ENCODE measurements at places on chromosomes 6 and 20.

DNA sequence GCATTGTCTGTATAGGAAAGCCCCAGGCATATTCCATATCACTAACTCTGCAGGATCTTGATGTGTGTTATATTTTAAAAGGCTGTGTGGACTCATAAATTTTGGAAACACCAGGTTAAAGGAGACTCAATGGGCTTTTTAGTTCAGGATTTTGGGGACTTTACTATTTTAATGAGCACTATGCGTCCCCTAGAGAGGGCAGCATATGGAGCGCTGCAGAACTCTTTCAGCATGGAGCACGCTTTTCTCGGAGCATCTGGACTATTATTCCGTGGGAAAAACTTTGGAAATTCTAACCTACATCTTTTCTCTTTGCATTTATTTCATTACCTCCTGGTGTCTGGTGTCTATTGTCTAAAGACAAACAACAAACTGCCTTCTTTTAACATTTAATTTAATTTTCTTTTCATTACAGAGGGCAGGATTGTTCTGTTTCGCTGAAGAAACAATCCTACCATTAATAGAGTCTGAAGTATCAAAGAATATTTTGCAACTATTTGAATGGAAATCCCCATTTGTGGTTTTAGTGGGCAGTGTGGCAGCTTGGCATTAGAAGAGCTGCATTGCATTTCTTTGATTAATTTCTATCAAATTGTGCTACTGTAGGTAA lies 399.9 kb upstream of the HSF2 start:
- no peak for ATAC-seq

GRCh38 chr6:21664314-21665109 lies 71.0 kb downstream of the SOX4 start:
- no peak for ATAC-seq

DNA sequence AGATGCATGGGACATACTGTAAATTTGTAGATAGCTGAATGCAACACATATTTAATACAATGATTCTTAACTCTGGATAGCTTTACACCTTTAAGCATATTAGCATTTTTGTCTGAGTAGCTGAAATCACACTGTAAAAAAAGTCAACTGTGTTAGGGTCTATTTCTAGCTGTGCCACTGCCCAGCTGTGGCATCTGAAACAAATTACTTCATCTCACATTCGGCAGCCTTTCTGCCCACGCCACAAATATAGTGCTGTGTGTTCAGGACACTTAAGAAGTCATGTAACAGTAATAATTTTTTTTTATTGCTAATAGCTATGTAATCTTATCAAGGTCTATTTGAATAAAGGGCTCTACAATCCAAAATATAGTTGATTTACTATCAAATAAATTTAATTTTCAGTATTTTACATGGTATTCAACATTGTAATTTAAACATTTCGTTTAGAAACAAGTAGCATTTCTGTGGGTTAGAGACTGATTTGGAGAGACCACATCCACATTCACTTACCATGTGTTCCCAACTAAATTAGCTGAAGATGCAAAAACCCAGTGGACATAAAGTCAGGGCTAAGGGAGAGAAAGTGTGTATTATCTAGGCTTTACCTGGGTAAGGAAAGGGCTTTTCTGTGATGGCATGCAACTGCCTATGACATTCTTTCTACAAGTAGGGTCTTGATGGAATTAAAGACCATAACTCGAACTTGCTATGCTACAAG lies 276.7 kb downstream of the PLCB1 start:
- ATAC-seq, result no peak

DNA sequence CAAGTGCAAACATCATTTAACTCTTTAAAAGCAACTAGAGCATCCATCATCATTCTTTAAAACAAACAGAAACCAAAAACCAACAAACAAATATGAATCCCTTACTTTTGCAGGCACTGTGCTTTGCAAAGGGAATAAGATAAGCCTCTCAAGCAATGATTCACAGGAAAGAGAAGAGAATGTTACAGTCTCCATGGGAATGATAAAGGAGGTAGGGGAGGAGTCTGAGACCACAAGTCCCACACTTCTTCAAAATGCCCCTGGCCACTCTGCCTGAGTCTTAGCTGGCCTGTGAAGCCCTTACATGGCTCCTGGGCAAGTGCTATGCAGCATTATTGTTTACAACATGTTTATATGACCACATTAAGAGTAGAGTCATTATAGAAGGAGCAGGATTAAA lies 257.7 kb upstream of the MARCKS start:
- no peak for ATAC-seq

DNA sequence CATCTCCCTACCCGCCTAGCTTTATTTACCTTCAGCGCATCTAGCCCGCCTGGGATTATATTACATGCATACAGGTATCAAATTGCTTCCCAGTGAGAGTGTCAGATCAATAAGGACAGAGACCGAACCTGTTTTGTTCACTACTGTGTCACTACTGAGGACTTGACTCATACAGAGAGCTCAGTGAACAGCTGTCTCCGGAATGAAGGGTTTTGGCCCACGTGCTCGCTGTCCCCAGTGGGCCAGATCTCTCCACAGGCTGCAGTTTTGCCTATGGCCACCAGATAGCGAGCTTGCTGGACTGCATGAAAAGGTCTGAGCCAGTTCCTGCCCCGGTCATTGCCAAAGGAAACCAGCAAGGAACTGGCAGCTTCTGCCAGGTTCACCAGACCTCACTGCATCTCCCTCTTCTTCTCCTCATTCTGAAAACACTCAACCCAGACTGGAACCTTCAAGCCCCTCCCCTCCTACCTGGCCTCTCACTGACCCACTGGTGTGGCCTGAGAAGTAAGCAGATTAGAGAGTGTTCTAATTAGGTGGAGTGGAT lies 150.8 kb downstream of the ZMYND8 start:
- peak; percentile 93 for ATAC-seq

- no peak for ATAC-seq
Observed at GRCh38 chr6:142867355-142867801, 77.6 kb downstream of the HIVEP2 start.

GRCh38 chr20:33408716-33409654 lies 7.7 kb upstream of the CDK5RAP1 start:
- ATAC-seq, result no peak

GRCh38 chr6:151765444-151765886 lies 42.0 kb upstream of the ESR1 start:
- ATAC-seq, result peak; percentile 74

DNA sequence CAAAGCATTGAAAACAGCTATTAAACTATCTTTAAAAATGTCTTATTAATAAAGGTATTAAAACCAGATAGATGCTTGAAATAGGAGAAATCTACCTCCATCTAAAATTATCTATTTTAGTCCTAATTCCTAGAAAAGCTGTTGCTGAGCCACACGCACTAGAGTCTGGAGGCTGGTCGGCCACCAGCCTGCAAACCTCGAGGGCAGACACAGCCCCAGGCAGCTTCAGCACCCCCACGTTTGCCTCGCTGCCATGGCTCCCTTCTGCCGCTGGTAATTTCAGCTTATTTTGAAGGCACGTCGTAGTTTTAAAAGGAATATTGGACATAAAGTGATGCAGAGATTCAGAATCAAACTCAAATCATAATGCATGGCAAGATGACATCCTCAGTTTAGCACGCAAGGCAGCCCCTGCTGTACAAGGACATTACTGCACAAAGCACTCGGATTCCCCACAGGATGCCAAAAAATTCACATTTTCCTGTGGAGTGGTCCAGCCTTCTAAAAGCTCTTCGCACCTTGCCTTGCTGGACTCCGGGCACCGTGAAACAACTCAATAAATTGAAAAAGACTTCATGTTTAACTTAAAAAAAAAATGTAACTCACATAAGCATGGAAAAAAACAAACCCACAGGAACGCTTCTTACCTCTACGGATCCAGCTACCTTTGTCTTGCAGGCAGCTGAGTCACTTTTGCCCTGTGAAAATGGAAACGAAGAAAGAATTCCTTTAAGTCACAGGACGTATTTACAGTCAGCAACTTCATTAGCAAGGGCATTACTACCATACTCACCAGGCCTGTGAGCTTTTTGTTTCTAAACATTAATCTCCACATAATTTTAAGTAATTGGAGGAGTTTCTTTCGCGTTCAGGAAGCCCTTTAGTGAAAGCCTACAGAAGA lies 143.4 kb upstream of the RPS6KA2 start:
- ATAC-seq, result peak; percentile 36

DNA sequence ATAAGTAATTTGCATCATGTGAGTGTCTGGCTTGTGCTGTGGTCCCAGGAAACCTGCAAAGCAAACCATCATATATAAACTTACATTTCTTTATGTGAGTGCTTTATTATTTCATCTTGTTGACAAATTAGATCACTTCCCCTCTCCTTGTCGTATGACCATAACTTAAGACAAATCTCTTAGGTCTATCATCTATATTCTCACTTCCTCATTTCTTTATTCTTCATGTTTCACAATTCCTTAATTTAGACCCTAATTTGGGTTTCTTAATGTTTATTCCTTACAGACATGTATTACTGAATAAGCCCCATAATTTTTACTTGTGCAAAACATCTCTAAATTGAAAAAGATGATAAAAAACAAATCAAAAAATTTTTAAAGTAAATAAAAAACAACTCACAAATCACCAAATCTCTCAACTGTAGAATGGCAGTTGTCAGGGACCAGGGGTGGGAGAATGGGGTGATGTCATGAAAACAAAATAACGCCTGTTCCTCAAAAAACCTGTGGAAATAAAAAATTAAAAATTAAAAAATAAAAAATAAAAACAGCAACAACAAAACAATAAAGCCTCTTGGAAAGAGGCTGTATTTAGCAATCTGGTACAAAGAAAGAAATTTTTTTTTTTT lies 49.5 kb upstream of the FBXO30 start:
- no peak for ATAC-seq

- ATAC-seq, result no peak
Observed at GRCh38 chr20:58479726-58480440, 35.3 kb downstream of the APCDD1L start.

DNA sequence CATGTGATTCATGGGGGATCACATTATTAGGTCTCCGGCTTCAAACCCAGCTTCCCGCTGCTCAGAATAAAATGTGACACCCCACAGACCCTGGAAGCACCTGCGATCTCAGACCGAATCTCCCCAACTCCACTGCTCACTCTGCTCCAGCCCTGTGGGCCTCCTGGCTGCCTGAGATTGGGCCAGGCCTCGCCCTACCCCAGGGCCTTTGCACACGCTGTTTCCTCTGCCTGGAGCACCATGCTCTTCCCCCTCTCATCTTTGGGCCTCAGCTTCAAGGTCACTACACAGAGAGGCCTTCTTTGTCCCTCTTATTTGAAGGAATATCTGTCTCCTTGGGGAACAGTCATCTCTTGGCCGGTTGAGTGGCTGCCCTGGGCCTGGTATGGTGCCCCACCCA lies 48.8 kb downstream of the RBM38 start:
- ATAC-seq, result no peak

DNA sequence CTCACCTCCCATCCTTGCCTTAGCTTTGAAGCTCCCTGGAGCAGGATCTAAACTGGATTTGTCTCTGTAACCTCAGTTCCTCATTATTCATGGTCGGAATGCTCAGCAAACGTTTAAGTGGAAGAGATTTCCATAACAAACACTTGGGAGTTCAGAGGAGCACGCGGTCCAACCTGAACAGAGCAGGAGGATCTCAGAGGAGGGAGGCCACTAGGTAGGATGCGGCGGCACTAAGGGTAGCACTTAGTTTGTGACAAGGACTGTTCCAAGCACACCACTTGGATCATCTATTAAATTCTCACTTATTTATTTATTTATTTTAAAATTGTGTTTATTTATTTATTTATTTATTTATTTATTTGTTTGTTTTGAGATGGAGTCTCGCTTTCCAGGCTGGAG lies 13.3 kb upstream of the CCN5 start:
- ATAC-seq, result no peak

- no peak for ATAC-seq
Observed at GRCh38 chr6:39104528-39104927, 10.5 kb downstream of the SAYSD1 start.

DNA sequence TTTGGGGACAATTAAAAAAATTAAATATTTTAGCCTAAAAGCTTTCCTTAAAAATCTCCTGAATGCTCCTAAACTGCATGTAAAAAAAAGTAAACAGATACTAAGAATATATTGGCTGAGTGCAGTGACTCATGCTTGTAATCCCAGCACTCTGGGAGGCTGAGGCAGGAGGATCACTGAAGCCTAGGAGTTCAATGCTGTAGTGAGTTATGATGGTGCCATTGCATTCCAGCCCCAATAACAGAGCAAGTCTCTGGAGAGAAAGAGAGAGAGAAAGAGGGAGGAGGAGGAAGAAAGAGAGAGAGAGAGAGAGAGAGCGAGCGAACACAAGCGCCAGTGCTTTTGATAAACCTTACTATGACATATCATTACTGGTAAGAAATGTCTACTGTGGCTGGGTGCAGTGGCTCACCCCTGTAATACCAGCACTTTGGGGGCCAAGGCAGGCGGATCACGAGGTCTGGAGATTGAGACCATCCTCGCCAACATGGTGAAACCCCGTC lies 58.8 kb downstream of the FKBP5 start:
- ATAC-seq, result no peak

- no peak for ATAC-seq
Observed at GRCh38 chr6:10140824-10141223, 274.1 kb downstream of the TFAP2A start.

DNA sequence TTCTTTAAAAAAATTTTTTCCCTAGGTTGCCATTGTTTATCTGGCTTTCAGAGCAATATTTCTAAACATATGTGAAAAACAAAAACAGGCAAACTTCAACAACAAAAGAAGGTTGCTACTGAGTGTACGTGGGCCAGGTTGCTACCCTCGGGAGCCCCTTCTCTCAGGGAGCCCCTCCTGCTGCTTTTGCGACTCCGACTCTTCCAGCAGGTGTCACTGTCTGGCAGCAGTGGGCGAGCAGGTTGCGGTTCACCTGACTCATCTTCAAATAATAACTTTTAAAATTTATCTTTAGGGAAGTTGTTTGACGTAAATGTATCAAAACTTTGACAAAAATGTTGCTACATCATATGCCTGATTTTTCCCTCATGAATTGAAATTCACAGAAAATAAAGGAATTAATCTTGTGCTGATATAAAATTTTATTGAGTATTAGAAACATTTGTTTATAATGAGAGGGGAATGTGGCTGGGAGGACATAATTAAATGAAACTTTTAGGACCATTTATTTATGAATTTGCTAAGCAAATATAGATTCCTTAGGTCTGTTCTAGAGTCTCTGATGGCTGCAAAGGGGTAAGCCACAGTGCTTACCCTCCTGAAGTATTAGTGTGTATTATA lies 138.8 kb downstream of the HIVEP1 start:
- ATAC-seq, result peak; percentile 41

- ATAC-seq, result no peak
Observed at GRCh38 chr20:12511499-12511898, 497.3 kb upstream of the SPTLC3 start.

DNA sequence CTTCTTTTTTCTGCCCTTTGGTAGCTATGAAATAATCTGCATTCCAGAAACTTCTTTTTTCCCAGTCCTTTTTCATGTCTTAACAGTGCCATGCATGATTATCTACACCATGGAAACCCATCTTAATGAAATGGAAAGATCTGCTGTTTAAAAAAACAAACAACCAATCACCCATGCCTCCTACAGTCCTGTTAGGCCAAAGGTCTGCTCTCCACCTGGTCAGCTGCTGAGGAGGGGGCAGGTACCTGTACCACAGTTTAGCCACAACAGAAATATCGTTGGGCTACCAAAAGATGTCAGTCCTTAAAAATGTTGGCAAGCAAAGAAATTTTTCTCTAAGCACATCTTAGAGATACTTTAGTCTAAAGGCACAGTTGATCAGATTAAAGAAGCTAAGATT lies 112.6 kb downstream of the SLC16A10 start:
- ATAC-seq, result no peak

GRCh38 chr6:5638666-5639065 lies 368.1 kb downstream of the NRN1 start:
- ATAC-seq, result no peak
